Suprapubic skin (tissue), 4 donors: ENCODE measurements at places on chromosomes 2 and 18. TPM values are rescaled to one million over a fixed set of nuclear protein-coding genes. Genes with fewer than 3 reads are reported as not detected.

DNA sequence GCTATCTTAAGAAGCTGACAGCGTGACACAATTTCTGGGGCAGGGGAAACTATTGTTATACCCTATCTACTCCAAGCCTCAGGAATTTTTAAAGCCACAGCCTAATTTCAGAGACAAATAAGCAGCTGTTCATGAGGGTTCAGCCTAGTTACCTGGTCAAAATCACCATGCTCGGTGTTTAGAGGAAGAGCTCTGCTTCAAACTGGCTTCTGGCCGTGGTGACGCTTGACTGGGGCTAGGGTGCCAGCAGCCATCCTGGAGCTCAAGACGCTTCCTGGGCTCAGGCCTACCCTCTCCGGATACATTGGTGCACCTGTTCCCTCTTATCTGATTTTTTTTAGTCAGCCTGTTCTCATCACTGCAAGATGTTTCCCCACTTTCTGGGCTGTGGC is 41.7 kb downstream of the FRZB start:
- DNase-seq: no peak

The ESPNL gene
- total RNA-seq: not detected

DNA sequence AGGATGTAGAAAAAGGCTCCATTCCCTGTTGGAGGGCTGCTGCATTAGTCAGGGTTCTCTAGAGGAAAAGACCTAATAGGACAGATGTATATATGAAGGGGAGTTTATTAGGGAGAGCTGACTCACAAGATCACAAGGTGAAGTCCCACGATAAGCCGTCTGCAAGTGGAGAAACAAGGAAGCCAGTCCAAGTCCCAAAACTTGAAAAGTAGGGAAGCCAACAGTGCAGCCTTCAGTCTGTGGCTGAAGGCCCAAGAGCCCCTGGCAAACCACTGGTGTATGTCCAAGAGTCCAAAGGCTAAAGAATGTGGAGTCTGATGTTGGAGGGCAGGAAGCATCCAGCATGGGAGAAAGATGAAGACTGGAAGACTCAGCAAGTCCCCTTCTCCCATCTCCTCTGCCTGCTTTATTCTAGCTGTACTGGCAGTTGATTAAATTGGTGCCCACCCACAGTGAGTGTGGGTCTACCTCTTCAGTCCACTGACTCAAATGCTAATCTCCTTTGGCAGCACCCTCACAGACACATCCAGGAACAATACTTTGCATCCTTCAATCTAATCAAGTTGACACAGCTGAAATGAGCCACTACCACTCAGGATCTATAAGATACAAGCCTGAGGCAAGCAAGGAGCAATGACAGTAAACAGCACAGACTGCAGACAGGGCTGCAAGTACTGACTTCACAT is 30.0 kb upstream of the ATG16L1 start:
- DNase-seq: no peak

GRCh38 chr18:23887035-23887434 is 127.5 kb upstream of the TTC39C start:
- DNase-seq: no peak

The G6PC2 gene
- not detected for total RNA-seq

The FAM237A gene
- total RNA-seq: not detected

DNA sequence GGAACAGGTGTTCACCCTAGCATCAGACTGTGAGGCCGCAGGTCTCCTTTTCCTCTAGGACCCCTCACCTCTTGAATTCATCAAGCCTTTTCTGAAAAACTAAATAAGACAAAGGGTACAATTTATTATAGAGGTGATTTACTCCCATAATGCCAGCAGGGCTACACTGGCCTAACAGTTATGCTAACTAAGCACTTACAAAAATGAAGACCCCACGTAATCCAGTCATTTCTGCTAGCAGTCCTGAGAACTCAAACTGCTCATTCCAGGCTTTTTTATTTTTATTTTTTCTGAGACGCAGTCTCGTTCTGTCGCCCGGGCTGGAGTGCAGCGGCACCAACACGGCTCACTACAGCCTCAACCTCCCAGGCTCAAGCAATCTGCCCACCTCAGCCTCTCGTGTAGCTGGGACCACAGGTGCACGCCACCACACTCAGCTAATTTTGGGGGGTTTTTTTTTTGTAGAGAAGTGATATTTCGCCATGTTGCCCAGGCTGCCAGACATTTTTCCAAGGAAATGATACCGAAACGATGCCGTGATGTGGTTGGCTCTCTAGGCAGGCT is 14.2 kb downstream of the CAPG start:
- no peak for DNase-seq
